ENCODE measurements at places on chromosomes 13 and 19. TPM values are rescaled to one million over a fixed set of nuclear protein-coding genes. Genes with fewer than 3 reads are reported as not detected.

- no peaks in the 10 kb centered on the region for H3K27me3 ChIP-seq
- peak overlapping the region; percentile 43 for H3K27ac ChIP-seq
- H3K4me3 ChIP-seq, result no peak overlapping the region
- H3K4me1 ChIP-seq, result peaks cover 8% of the 10 kb centered on the region
These were observed 78.3 kb downstream of the FOXO1 start for GRCh38 chr13:40588101-40588500.

- no peaks in the 10 kb centered on the region for H3K36me3 ChIP-seq
- DNase-seq, result no peak
- H3K27me3 ChIP-seq, result no peaks in the 10 kb centered on the region
- no peak overlapping the region for H3K4me3 ChIP-seq
These were observed 257.9 kb downstream of the COG6 start for GRCh38 chr13:39913339-39913738.

- no peak for DNase-seq
- H3K4me1 ChIP-seq, result no peaks in the 10 kb centered on the region
- no peaks in the 10 kb centered on the region for H3K27me3 ChIP-seq
- no peaks in the 10 kb centered on the region for H3K36me3 ChIP-seq
These were observed 55.0 kb downstream of the EFNB2 start for GRCh38 chr13:106480351-106480910.

- DNase-seq, result no peak
- H3K27ac ChIP-seq, result peak overlapping the region; percentile 93
- no peaks in the 10 kb centered on the region for H3K36me3 ChIP-seq
These were observed 671 bp upstream of the SLC46A3 start for GRCh38 chr13:28719227-28720055.

- H3K36me3 ChIP-seq, result no peaks in the 10 kb centered on the region
- H3K4me1 ChIP-seq, result peaks cover 11% of the 10 kb centered on the region
- peak; percentile 74 for DNase-seq
- no peaks in the 10 kb centered on the region for H3K27me3 ChIP-seq
- no peak overlapping the region for H3K4me3 ChIP-seq
These were observed 6.7 kb downstream of the DBP start for GRCh38 chr19:48630296-48631063.

DNA sequence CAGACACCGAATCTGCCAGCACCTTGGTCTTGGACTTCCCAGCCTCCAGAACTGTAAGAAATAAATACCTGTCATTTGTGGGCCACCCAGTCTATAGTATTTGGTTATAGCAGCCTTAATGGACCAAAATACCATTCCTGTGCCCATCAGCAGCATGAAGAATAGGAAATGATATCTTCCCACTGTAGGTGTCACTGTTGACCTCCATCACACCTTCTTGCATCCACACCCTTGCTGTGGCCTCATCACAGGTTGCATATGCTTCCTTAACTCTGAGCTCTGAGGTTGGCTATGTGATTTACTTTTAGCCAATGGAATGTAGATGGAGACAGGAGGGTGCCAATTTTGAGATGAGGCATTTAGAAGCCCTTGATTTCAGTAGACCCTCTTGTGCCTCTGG lies 242.0 kb upstream of the TSHZ3 start:
- no peak overlapping the region for H3K4me3 ChIP-seq
- H3K36me3 ChIP-seq, result no peaks in the 10 kb centered on the region
- no peak for DNase-seq
- H3K27me3 ChIP-seq, result no peaks in the 10 kb centered on the region
- H3K27ac ChIP-seq, result no peak overlapping the region

- no peak overlapping the region for H3K4me3 ChIP-seq
- DNase-seq, result no peak
- no peaks in the 10 kb centered on the region for H3K27me3 ChIP-seq
- H3K4me1 ChIP-seq, result no peaks in the 10 kb centered on the region
- H3K36me3 ChIP-seq, result no peaks in the 10 kb centered on the region
These were observed 681.0 kb upstream of the PCDH20 start for GRCh38 chr13:62096652-62097051.

Gene LILRA6
- total RNA-seq, result not detected

Gene TMEM150B
- total RNA-seq, result 2.6 TPM

Gene IGFLR1
- total RNA-seq, result 1.1 TPM

DNA sequence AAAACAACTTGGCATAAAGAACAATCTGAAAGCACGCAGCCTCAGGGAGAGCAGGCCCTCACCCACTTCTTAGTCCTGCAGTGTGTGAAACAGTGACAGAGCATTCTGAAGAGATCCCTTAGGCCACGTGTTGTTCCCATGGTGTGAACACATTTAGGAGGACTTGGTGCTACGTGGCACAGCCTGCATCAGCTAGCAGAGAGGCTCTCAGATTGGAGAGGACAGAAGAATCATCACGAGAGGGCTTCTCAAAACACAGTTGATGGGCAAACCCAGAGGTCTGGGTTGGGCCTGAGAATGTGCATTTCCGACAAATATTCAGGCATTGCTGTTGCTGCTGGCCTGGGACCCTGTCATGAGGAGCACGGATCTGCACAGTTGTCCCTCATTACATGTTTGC lies 26.1 kb upstream of the TFDP1 start:
- no peaks in the 10 kb centered on the region for H3K4me1 ChIP-seq
- no peak overlapping the region for H3K27ac ChIP-seq
- H3K36me3 ChIP-seq, result no peaks in the 10 kb centered on the region
- no peak overlapping the region for H3K4me3 ChIP-seq
- H3K27me3 ChIP-seq, result no peaks in the 10 kb centered on the region
- DNase-seq, result no peak

GRCh38 chr13:100533588-100534041 lies 55.0 kb downstream of the GGACT start:
- DNase-seq, result no peak
- no peak overlapping the region for H3K4me3 ChIP-seq
- no peaks in the 10 kb centered on the region for H3K4me1 ChIP-seq
- no peaks in the 10 kb centered on the region for H3K27me3 ChIP-seq

Gene PSG1
- not detected for total RNA-seq

GRCh38 chr19:29745253-29745652 lies 30.2 kb upstream of the C19orf12 start:
- no peak for DNase-seq
- no peaks in the 10 kb centered on the region for H3K27me3 ChIP-seq
- H3K36me3 ChIP-seq, result no peaks in the 10 kb centered on the region

DNA sequence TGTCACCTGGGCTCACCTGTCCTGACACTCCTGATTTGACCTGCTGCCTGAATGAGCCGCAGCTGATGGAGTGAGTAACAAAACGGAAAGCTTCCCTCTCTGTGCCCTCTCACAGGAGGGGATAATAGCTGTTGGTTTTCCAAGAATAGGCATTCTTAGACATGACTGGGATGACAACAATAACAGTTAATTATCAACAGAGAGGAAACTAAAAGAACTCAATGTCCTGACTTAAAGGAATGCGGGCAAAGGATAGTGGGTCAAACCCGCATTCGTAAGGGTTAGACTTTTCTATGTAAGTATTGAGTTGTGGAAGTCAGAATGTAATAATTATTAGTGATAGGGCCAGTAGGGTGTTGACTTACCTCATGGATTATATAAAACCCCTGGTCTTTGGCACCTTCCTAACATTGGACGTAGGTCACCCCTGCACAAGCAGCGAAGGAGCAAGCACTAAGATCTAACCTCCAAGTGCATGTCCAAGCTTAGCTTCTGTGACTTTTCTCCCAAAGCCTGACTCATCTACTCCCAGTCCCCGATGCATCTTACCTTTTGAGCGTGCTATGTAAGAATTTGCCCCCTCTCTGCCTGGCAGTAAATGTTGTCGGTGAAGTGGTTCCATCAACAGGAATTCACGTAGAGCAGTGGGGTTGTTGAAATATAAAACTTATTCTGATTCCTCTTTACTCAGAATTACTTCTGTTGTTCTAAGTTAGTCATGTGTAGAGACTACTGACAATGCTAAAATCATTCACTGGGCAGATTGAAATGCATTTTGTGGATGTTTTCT lies 442.3 kb downstream of the FGF9 start:
- no peaks in the 10 kb centered on the region for H3K27me3 ChIP-seq
- no peak overlapping the region for H3K4me3 ChIP-seq
- no peaks in the 10 kb centered on the region for H3K36me3 ChIP-seq

DNA sequence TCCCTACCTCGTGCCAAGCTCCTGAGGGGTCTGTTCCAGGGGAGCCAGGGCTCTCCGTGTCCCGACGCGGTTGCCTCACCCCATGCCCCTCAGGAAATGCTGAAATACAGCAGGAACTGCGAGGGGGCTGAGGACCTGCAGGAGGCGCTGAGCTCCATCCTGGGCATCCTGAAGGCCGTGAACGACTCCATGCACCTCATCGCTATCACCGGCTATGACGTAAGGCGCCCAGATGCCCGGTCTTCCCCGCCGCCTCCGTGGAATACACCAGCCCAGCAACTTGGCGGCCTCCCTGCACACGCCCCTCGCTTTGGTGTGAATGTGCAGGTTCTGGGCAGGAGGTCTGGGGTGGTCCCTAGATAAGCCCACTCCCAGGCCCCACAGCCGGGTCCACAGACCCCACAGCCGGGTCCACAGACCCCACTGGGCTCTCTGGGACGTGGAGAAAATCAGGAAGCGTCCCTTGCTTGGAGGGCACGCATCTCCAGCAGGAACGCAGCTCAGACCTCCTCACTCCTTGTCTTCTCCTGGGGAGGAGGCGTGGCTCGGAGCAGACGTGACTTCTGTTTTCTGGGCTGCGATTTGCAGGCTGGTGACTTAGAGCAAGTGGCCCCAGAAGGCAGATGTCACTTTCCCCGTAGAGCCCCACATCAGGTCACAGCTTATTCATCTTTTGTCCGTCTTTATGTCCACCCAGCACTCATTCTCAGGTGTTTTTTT lies 19.4 kb upstream of the F7 start:
- H3K4me1 ChIP-seq, result no peaks in the 10 kb centered on the region
- H3K27me3 ChIP-seq, result no peaks in the 10 kb centered on the region
- no peak for DNase-seq
- H3K27ac ChIP-seq, result no peak overlapping the region

DNA sequence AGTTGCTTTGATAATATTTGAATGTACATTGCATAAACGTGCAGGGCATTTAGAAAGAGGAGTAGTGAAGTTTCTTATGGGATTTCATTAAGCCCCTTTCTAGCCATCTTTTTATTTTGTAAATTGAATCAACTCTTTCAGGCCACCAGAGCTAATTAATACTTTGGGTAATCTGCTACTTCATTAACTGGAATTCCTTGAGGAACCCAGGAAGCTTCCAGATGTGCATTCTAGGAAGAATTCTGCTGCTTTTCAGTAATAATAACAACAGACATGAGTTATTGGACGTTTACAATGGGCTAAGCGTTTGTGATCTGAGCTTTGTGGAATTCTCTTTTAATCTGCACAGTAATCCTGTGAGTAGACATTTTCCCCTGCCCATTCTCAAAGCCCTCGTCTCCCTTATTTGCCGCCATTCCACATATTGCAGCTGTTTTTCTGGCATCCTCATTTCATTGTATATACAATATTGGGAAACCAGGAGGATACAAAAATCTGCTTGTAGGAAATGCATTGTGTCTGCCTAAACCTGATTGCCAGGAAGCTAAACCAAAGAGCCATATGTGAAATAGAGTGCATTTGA lies 103.9 kb downstream of the HS6ST3 start:
- no peaks in the 10 kb centered on the region for H3K27me3 ChIP-seq
- no peak for DNase-seq
- no peaks in the 10 kb centered on the region for H3K36me3 ChIP-seq

GRCh38 chr13:102038787-102039186 lies 363.1 kb downstream of the FGF14 start:
- no peak overlapping the region for H3K27ac ChIP-seq
- H3K36me3 ChIP-seq, result no peaks in the 10 kb centered on the region
- H3K4me3 ChIP-seq, result no peak overlapping the region
- DNase-seq, result no peak
- no peaks in the 10 kb centered on the region for H3K27me3 ChIP-seq
- no peaks in the 10 kb centered on the region for H3K4me1 ChIP-seq

Gene ANGPTL8
- total RNA-seq, result 3.0 TPM

DNA sequence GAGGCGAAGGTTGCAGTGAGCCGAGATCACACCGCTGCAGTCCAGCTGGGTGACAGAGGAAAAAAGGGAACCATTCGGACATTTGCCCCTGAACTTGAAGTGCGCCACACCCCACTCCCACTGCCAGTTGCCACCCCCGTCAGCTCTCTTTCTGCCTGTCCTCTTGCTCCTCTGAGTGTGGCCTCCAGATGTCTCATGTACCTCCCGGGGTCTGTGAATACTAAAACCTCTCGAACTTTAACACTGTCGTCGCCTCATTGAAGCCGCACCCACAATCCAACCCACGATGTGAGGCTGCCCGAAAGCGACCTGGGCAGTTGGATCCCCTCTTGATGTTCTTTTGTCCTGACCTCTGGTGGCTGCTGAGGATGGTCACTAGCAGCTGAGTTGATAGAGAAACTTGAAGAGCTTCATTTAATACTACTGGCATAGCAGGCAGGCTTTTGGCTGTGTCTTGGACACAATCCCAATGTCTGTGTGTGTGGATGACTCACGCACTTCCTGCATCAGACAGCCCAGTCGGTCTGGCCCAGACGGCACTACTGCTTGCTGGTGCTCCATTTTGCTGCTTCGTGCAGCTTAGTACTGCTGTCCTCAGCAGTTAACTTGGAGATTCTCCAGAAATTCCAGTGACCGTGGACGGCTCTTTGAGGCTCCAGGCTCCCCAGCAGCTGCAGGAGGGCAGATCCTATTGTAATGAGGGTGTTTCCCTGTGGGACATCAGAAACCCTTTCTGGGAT lies 4.2 kb downstream of the FPR3 start:
- peaks cover 8% of the 10 kb centered on the region for H3K4me1 ChIP-seq
- peak overlapping the region; percentile 69 for H3K27ac ChIP-seq
- DNase-seq, result peak; percentile 78
- H3K36me3 ChIP-seq, result no peaks in the 10 kb centered on the region
- no peaks in the 10 kb centered on the region for H3K27me3 ChIP-seq

- H3K27me3 ChIP-seq, result no peaks in the 10 kb centered on the region
- no peak overlapping the region for H3K4me3 ChIP-seq
- H3K36me3 ChIP-seq, result no peaks in the 10 kb centered on the region
- no peak for DNase-seq
- no peaks in the 10 kb centered on the region for H3K4me1 ChIP-seq
- no peak overlapping the region for H3K27ac ChIP-seq
These were observed 11.1 kb downstream of the CCDC61 start for GRCh38 chr19:46006411-46006810.

Gene TMEM147
- 59.7 TPM for total RNA-seq

DNA sequence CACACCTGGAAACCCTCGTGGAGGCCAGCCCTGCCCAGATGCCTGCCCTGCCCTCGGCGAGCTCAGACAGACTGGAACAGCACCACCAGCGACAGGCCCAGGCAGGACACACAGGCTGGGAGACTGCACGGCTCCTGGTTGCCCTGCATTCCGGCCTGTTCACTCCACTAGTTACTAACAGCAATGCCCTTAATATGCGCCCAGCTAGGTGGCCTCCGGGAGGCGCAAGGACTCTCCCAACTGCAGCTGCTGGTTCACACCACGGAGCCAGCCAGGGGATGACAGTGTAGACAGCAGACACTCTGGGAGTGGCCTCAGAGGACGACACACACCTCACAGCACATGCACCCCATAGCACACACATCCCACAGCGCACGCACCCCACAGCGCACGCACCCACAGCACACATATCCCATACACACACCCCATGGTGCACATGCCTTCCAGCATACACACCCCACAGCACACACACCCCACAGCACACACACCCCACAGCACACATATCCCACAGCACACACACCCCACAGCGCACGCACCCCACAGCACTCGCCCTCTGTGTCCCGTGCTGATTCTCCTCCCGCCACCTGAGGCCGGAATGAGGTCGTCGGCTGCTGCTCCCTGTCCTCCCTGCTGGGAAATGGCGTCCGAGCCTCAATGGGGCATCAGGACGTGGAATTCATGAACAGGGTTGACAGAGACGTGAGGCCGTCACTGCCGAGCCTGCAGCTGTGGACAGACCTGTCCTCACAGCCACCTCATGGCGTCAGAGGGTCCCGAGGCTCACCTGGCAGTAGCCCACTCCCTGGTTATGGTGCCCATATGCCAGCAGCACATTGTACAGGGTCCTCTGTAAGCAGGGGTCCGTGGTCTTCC lies 13.6 kb downstream of the GRTP1 start:
- H3K36me3 ChIP-seq, result no peaks in the 10 kb centered on the region
- H3K4me1 ChIP-seq, result no peaks in the 10 kb centered on the region
- H3K27ac ChIP-seq, result no peak overlapping the region
- H3K27me3 ChIP-seq, result no peaks in the 10 kb centered on the region
- DNase-seq, result no peak

Data from uterus (tissue), 4 donors.